GM13977 (cell line): ENCODE measurements at places on chromosomes 2 and 18.

- DNase-seq, result no peak
Measured at GRCh38 chr2:112579241-112579640, 5.2 kb upstream of the CHCHD5 start.

GRCh38 chr2:121944072-121944831 is 188.8 kb downstream of the TSN start:
- DNase-seq, result no peak

GRCh38 chr2:205032093-205032551 is 486.8 kb downstream of the PARD3B start:
- DNase-seq, result no peak

GRCh38 chr18:33291539-33291938 is 149.0 kb downstream of the CCDC178 start:
- DNase-seq, result no peak

DNA sequence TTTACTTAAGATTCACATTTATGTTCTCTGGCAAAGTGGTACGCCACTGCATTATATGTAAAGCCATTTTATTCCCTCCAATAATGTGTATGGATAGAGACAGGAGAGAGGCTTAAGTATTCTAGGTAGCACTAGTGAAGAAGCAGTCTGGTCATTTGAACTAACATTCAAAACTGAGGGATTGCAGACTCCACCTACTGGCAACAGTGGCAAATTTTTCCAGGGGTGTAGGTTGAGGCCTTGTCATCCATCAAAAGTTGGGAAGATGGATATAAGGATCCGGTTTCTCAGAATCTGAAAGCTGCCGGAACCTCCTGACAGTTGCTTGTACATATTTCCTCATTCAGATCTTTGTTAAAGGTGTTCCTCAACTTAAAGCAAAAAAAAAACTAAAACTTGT is 465.5 kb upstream of the FSHR start:
- DNase-seq, result no peak

GRCh38 chr2:239751679-239752355 is 273.3 kb downstream of the NDUFA10 start:
- DNase-seq, result no peak

- DNase-seq, result no peak
Measured at GRCh38 chr18:77495982-77496690, 246.5 kb downstream of the GALR1 start.

DNA sequence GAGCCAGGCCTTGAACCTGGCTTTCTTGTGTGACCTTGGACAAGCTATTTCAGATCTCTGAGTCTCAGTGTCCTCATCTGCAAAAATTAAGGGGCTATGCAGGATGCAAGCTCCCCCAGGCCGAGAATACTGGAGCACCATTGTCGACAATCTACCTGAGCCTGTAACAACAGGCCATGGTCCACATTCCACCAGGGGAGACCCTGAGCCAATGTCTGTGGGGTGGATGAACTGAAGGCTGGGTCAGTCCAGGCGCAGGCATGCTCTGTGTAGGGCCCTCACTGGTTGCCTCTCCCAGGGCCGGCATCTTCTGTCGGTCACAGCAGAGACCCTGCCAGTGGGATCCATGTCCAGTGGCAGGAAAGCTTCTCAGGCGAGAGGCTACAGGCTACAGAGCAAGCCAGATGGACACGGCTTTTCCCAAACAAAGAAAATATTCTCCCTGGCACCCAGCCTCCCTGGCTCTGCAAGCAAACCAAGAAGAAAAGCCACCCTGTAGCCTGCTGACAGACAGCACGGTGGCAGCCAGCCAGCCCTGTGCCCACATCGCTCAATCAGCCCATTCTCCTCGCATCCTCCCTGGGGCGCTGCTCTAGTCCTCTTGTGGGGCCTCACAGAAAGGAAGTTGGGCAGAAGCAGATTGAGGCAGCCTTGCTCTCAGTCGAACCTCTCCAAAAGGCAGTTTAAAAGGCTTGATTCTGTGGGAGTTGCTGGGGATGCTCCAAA is 48.7 kb upstream of the FZD7 start:
- no peak for DNase-seq

GRCh38 chr2:96587843-96588242 is 50.3 kb downstream of the KANSL3 start:
- DNase-seq, result no peak

DNA sequence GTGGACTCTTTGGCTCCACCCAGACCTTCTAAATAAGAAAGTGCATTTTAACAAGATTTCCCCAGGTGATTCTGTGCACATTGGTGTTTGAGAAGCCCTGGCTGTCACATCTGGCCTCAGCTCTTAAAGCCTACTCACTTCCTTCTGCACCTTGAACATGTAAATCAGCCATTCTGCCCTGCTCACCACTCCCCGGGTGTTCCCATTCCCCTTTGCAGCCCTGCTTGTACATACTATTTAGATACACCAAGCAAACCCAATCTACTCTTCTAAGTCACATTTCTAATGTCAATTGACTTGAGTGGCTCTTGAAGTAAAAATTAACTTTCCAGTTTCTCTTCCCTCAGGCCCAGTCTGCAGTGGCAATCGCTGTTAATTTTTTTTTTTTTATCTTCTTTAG is 13.1 kb upstream of the SCN1A start:
- DNase-seq, result no peak

DNA sequence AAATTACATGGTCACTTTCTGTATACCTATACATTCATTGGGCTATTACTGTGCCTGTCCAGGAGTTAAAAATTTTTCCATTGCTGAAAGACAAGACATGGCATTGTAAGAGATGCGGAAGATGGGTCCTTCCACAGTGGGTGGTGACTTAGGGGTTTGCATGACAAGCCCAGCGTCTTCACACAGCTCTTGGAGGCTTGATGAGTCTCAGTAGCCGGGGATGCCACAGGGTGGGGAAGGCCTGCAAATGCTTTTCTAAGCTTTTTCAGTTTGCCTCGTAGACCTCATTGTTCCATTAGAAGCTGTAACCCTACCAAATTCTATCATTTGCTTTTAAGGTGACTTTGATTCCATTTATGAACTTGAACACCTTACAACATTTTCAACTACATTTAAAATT is 18.1 kb upstream of the MAPRE3 start:
- no peak for DNase-seq

DNA sequence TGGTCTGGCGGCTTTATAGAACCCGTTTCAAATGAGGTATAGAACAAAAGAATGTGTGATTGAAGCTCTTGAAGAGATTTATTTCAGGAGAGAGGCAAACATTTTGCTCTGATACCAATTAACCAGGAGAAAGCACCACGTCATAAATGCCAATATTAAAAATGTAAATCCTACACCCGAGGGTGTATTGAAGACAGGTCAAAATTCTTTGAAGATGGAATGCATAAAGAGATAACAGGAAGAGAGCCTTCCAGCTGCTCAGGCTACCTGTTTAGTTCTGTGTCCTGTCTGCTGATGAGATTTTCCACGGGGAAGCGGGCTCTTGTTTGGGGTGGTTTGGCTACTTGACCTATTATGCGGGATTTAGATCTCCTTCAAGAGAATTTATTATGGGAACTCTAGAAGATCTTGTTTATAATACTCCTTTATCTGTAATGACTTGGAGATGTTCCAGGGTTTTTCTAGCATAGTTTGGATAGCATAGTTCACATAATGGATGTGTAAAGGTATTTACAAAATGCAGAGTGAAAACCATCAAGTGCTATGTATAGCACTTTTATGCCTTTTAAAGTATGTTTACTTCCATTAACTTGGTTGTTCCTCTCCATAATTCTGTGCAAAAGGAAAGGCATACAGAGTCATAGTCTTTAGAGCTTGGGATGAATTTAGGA is 204.5 kb upstream of the SPRED2 start:
- no peak for DNase-seq

- no peak for DNase-seq
Measured at GRCh38 chr18:32373505-32373904, 97.2 kb downstream of the GAREM1 start.

GRCh38 chr2:69012310-69013141 is 453 bp upstream of the ANTXR1 start:
- DNase-seq, result peak; percentile 57

- DNase-seq, result peak; percentile 52
Measured at GRCh38 chr18:12306752-12307700, 1.0 kb upstream of the TUBB6 start.
